ENCODE measurements at places on chromosomes 7 and 10. TPM values are rescaled to one million over a fixed set of nuclear protein-coding genes. Genes with fewer than 3 reads are reported as not detected.

The PNLIPRP1 gene
- total RNA-seq = 1.2 TPM

DNA sequence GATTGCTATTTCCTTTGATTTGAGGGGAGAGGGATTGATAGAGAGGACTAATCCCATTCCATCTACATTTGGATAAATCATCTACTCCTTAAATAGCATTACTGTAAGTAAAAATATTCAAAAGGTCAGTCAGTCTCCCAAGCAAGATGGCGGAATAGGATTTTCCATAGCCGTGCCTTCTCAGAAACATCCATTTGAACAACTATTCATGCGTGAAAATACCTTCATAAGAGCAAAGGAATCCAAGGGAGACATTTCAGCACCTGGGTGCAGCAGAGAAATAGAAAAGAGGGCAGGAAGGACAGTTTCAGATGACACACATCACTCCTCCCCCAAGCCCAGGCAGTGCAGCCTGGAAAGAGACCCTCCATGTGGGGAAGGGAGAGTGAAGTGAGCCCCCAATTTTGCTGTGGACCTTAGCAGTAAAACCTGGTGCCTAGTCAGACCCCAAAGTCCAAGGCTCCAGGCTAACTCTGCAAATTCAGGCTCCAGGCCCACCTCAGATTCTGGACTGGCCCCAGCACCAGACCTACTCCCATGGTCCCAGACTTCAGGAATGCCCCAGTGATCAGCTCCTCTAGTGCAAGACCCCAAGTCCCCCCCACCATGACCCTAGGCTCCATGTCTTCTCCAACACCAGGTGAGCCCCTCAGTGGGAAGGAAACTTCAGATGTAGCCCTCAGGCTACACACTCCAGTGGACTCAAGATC is 104.3 kb upstream of the LANCL2 start:
- no peak for DNase-seq

- no peak for DNase-seq
Observed at GRCh38 chr7:91320366-91321078, 56.3 kb downstream of the FZD1 start.

The GIMAP2 gene
- 11.7 TPM for total RNA-seq

The TMEM196 gene
- not detected for total RNA-seq

- DNase-seq = no peak
Observed at GRCh38 chr10:49303711-49304110, 4.7 kb downstream of the C10orf71 start.

DNA sequence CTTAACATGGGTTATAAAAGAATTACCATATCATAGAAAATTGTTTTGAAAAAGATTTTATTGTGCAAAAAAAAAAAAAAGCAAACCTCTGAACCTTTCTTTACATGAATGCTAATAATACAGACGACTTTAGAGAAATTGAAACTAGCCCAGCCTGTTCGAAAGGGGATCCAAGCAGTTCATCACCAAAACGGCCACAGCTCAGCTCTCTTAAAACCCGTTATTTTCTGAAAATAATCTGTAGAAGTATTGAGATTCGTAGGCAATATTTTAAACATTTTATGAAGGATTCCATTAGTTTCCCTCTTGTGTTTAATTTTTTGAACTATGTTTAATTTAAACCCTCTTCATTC is 9.9 kb upstream of the GSAP start:
- no peak for DNase-seq

The BTBD16 gene
- 0.89 TPM for total RNA-seq

DNA sequence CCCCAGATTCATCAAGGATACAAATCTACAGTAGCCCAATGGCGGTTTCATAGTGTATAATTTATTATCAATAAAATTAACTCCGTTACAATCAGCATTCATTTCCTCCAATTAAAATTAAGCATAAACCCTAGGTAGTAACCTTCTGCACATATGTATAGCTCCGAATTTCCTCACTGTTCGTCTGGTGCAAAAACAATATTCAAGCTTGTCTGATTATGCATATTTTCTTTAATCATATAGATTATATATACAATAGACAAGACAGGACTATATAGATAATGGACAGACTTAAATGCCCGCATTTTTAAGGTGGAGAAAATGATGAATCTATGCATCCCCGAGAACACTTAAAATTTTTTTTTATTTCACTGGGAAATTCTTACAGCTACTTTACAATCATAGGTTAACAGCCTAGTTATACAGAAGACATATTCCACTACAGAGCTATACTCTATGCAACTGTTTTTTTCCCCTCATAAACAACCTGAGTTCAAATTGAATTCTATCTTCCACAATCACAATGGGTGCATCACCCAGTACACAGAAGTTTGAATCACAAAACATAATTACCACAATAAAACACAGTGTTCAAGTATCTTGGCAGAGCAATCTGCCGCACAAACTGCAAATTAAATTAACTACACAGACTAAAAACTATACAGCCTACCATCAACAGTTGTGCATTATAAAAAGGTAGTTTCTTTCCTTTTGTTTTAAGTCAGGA is 2.6 kb downstream of the HOXA9 start:
- no peak for DNase-seq

GRCh38 chr10:4483811-4484210 is 342.2 kb upstream of the AKR1E2 start:
- DNase-seq = no peak

The CLCN1 gene
- total RNA-seq = not detected

DNA sequence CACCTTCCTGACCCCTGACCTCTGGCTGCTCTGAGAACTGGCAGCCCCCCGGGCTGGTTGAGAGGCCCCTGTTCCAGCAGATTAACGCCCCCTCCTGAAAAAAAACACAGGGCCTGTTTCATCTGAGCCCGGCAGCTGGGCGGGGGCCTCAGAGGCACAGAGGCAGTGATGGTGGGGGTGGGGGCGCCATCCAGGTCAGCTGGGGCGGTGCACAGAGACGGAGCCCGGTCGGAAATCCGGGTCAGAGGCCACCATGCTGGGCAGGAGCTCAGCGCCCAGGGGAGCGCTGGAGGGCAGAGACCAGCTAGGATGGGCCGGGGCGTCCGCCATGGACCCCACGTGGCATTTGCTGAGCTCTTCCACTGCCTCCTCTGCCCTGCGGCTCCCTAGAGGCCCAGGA is 68.0 kb downstream of the UNCX start:
- DNase-seq = no peak

- DNase-seq = no peak
Observed at GRCh38 chr10:29849126-29849833, 210.1 kb downstream of the JCAD start.

GRCh38 chr10:35506741-35507140 is 98.4 kb upstream of the GJD4 start:
- DNase-seq = no peak

DNA sequence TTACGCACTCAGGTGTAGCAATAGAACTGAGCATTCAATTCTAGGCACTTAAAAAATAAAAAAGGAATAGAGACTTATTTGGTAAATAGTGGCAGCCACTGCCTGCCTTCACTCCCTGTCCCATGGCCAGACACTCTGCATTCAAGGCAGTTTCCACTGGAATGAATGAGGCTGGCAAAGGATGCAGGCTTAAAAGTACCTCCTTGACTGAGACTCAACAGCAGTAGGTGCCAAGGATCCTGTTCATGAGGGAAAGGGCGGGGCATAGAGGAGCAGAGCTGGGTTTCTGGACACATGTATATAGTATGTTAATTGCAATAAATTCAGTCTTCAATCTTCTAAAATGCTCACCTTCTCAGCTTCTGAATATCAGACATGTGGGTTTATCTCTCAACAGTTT is 242.6 kb downstream of the PHF14 start:
- no peak for DNase-seq

The ADK gene
- total RNA-seq = 32.5 TPM

- DNase-seq = no peak
Observed at GRCh38 chr7:114085313-114085591, 166.4 kb upstream of the PPP1R3A start.

- no peak for DNase-seq
Observed at GRCh38 chr10:127265288-127265687, 68.9 kb upstream of the INSYN2A start.

GRCh38 chr10:1536341-1536740 is 201.0 kb downstream of the ADARB2 start:
- no peak for DNase-seq

- no peak for DNase-seq
Observed at GRCh38 chr10:80878330-80878729, 340.6 kb downstream of the SH2D4B start.

DNA sequence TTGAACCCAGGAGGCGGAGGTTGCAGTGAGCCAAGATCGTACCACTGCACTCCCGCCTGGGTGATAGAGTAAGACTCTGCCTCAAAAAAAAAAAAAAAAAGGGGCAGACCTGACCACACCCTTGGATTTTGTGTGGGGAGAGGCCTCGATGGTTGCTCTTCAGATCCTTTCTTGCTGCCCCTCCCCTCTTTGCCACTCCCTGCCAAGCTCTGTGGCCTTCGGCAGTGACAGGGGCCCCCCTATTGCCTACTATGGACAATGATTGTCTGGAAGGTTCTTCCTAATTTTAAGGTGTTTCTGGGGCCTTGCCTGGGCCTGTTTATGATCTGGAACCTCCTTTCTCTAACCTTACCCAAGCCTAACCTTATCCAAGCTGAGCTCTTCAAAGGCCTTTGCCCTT is 795 bp downstream of the PRF1 start:
- DNase-seq = no peak

GRCh38 chr10:7583626-7584025 is 83.1 kb downstream of the ITIH5 start:
- DNase-seq = no peak

DNA sequence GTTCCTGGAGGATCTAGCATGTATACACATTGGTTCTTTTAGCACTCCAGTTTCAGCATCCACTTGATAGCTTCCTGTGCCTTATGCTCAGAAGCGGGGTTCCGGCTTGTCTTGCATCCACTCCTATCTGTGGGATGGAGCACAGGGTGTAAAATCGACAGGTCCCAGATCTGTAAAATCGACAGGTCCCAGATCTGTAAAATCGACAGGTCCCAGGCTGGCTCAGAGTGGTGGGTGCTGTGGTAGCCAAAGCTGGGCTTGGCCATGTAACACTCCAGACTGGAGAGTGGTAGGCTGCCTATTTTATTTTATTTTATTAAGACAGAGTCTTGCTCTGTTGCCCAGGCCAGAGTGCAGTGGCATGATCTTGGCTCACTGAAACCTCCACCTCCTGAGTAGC is 30.3 kb downstream of the HECW1 start:
- no peak for DNase-seq

DNA sequence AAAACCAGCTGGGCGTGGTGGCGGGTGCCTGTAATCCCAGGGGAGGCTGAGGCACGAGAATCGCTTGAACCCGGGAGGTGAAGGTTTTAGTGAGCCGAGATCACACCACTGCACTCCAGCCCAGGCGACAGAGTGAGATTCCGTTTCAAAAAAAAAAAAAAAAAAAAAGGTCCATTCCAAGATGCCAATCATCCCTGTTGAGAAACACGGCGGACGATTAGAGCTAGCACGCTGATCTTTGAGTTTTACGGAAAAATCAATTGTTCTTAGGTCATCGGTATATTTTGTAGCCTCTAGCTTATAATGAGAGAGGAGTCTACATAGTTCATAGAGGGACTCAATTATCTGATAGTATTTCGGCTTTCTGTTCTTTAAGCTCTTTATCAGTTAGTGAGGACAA is 169.2 kb downstream of the PRKCQ start:
- no peak for DNase-seq

GRCh38 chr10:116207690-116208089 is 65.3 kb downstream of the GFRA1 start:
- DNase-seq = no peak

DNA sequence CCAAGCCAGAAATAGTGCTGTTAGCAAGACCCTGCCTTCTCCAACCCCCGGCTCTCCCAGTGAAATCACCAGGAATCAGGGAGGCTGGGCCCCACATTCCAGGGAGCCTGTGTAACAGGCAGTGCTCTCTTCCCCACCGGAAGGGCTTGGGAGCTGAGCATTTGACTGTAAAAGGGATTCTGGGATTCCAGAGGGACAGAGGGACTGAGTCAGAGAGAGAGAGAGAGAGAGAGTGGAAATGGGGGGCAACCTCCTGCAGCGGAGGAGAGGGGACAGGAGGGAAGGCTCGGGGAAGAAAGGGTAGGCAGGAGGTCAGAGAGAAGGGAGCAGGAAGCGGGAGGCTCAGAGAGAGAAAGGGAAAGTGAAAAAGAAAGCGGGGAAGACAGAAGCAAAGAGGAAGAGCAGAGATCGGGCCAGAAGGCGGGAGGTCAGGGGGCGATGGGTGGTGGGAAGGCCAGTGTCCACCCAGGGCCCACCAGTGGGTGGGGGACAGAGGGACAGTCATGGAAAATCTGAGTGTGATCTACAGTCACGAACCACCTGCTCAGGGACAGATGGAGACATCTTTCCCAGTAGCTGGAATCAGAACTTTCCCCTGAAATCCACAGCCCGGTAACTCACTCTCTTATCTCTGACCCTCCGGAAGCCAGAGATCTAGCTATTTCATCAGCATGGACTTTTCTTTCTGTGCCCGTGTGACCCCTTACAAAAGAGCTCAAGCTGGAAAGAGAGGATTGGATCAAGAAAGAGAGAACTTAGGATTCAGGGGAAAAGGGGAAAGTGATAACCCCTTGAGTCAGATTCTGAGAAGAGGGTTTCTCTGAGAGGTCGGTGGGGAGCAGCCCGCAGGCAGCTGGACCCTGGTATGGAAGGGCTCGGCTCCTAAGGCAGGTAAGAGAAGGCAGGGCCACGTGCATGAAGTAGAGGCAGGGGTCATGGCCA is 4.6 kb upstream of the SERPINE1 start:
- peak; percentile 77 for DNase-seq

GRCh38 chr10:11895108-11895466 is 71.9 kb downstream of the PROSER2 start:
- no peak for DNase-seq

GRCh38 chr10:32232378-32232777 is 114.6 kb downstream of the EPC1 start:
- DNase-seq = no peak

DNA sequence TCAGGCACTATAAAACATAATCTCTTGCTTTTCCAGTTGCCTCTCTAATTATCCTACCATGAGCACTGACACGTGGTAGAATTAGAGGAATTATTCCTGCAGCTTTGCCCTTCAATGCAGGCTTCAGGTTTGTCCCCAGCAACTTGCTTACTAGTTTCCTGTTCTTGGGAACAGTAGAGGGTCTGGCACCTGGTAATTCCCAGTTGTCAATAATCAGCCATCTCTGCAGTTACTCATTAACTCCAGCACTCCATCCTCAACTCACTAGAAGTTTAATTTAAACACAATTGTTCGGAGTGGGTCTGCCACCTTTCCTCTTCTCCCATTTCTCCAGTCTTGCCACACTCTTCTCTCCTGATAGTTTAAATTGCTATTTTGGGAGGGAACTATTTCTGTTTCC is 324.3 kb upstream of the KIAA1217 start:
- no peak for DNase-seq

The MMD2 gene
- 3.7 TPM for total RNA-seq

The LRMDA gene
- 16.6 TPM for total RNA-seq

DNA sequence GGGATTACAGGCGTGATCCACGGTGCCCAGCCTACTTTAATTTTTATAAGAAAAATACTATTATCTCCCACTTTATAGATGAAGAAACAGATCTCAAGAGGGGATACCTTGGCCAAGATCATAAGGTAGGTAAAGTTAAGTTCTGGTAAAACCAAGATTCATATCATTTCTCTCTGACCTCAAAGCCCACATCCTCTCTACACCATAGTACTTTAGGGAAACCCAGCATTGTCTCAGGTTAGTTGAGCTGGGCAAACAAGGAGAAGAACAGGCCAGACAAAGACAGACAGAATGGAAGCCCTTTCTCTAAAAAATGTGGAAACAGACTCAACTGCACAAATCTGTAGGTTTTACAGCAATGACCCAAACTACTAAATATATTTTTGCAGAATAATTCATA is 197.7 kb upstream of the FRMD4A start:
- DNase-seq = no peak

The WEE2 gene
- not detected for total RNA-seq

Measured in sciatic nerve (tissue), 2 donors.